ELF-1 (cell line): ENCODE measurements at places on chromosomes 6 and 20.

- no peak for DNase-seq
Observed at GRCh38 chr6:134806180-134806798, 143.6 kb downstream of the ALDH8A1 start.

DNA sequence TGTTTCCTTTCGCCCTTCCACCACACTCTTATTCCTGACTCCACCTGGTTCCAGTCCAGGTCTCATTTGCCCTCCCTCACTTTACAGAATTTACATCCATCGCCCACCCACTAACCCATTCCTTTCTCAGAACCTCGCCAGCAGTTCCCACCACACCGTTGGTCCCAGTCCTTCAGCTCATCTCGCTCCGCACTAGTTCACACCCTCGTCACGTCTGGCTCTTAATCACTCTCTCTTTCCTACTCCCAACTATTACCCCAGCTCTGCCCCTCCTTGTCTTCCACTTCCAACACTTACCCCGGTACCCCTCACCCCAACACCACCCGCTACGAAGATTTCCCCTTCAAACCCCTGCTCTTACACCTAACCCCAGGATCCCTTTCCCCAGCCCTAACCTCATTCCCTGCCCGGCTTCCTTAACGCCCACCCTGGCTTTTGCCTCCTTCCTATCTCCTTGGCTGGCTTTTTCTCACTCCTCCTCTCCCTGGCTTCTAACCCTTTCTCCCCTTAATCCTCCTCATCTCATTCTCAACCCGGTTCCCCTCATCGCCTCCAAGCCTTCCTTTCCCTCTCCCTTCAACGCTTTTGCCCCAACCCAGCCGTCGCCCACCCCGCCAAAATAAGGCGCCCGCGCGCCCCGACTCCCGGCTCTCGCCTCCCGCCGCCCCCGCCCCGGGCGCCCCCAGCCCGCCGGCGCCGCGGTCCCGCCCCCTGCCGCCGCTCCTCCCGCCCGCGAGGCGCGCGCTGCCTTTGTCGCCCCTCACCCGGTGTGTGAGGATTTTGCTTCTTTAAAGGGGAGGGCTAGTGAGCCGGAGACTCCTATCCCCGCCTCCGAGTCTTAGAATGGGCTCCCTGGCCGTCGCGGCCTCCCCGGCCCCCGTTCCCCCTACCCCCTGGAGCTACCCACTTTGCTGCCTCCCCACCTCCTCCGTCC, 542 bp downstream of the USP49 start:
- peak; percentile 39 for DNase-seq

- no peak for DNase-seq
Observed at GRCh38 chr6:45791211-45792168, 224.2 kb downstream of the CLIC5 start.

GRCh38 chr6:112618849-112619248, 271.7 kb downstream of the RFPL4B start:
- no peak for DNase-seq

GRCh38 chr6:116371120-116371917, 572 bp downstream of the DSE start:
- peak; percentile 91 for DNase-seq

DNA sequence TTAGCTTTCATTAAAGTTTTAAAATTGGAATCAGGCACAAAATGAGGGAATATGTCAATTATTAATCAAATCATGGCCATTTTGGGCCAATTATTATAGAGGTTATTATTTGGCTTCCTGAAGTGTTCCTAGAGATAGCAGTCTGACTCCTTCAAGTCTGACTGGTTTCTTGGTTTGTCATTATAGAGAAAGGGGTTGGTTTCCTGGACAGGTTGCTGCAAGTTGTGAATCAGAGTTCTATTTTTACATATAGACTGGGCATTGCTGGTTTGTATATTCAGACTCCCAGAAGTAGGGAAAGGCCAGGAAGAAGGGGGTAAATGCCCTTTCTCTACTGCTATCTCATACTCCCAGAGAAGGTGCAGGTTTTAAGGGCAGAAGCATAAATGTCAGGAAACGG, 121.4 kb upstream of the CEP162 start:
- no peak for DNase-seq

DNA sequence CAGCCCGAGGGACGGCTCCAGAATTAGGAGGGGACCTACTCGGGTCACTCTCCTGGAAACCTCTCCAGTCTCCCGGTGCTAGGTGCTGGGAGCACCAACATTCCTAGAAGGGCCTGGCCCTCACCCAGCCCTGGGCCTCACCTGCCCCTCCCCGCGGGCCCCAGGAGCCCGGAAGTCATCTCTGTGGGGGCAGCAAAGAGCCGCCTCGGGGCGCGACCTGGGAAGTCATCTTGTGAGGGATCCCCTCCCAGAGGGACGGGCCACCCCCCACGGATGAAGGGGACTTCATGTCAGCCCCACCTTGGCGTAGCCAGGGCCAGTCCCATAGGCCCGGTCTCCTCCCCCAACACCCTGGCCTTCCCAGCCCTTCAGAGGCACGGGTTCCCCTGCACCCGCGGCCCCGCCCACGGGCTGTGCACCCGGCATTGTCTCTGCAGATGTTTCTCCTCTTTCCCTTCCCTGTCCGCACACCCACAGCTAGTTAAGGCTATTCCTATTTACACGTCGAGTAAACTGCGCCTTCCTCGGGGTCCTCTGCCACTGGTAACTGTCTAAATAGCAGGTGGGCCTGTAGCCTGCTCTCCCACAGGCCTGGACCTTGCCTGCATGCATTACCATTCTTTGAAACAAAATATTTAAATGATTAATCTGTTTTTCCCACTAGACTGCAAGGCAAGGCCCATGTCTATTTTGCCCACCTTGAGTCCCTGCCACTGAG, 896 bp upstream of the RNASET2 start:
- peak; percentile 25 for DNase-seq

- DNase-seq, result peak; percentile 77
Observed at GRCh38 chr6:31736021-31736767, at the start of gene CLIC1. CLIC1 (minus strand) TSS chr6:31736530; CDS start chr6:31736300, 230 bp downstream.

GRCh38 chr6:125363039-125363823, 61.5 kb upstream of the HDDC2 start:
- peak; percentile 89 for DNase-seq

GRCh38 chr6:52115891-52116604, 28.6 kb upstream of the PKHD1 start:
- DNase-seq, result no peak

DNA sequence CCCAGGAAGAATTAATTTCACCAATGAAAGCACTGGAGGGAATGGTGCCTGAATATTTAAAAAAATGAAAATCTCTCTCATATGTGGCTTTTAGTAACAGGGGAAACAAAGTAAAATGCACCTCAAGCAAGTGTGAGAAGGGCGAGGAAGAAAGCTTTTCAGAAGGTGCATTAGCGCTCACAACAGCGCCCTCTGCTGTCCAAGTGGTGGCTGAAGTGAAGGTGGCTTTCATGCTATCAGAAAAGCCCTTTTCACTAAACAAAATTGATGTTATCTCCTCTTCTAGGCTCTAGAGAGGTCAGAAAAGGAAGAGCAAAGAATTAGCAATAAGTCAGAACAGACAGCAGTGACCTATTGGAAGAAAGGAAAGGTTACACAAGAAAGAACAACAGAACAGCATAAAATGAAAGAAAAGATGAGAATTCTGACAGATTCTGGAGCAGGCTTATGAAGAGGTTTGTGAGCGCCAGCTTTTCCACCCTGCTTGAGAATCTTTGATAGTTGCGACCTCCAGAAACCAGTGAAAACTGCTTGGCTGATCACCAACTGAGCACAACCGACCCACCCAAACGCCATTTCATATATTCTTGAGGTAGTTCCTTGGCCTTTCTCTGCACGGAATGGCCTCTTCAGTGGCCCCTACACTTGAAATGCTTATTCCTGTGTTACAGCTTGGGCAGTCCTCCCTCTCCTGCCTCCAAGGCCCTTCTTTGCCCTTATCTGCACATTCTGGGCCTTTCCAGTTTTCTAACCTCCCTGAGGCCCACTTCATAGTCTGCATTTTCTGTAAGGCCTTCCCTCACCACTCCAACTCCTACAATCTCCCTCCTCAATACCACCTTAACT, 45.3 kb downstream of the SMLR1 start:
- DNase-seq, result peak; percentile 72

DNA sequence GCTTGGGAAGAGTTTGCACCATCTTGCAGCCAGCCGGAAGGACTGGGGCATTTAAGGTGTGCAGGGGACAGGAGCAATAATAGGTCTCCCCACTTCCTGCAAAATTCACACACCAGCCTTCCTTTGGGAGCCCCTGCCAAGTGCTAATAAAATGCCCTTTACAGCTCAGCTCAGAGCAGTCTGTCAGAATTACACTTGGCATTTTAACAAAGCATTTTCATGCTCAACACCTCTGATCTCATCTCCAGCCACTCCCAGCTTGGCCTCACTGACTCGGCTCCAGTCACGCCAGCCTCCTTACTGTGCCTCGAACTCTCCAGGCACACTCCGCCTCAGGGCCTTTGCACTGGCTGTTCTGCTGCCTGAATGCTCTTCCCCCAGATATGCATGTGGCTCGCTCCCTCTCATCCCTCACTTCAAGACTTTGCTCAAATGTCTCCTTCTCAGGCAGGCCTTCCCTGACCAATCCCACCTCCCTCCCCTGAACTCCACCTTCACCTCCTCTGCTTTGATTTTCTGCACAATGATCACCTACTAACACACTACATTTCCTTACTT, 43.7 kb downstream of the GRM4 start:
- DNase-seq, result no peak

- no peak for DNase-seq
Observed at GRCh38 chr20:9478771-9479170, 35.6 kb upstream of the LAMP5 start.

DNA sequence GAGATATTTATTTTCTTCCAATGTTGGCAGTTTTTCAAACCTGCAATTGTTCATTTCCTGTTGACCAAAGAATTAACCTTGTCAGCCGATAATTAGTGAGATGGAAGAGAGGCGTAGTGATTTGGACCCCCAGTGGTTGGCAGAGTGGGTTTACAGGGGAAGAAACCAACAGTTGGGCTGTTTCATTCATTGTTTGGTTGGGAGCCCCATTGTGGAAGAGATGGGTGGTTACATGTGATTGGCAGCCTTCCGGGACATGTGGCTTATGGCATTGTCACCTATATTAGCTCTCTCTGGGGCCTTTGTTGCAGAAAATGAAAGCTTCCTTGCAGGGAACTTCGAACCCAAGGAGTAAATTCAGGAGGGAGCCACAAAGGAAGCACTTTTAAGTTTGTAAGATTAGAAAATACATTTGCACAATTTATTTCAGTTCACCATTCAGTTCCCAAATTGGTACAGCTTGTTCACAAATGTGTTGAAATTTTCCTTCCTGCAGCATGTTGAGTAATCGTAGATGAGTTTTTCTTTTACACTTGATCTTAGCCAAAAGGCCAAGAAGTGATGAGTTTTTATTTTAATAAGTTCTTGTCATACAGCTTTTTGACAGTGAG, 50.3 kb upstream of the CDKAL1 start:
- peak; percentile 24 for DNase-seq

DNA sequence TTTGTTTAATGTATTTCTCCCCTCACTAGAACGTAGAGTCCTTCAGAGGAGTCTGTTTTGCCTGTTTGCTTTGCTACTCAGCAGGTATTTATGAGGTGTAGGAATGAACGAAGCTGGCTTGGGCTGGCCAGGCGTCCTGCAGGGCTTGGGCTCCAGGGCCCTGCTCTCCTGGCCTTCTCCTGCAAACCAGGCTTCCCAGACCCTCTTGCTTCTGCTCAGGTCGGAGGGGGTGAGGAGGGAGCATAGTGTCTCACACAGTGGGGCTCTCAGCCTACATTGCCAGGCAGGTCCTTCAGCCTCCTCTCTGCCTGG, 24.6 kb upstream of the MLN start:
- peak; percentile 62 for DNase-seq

- DNase-seq, result no peak
Observed at GRCh38 chr6:49662892-49663261, 26.2 kb upstream of the RHAG start.

- no peak for DNase-seq
Observed at GRCh38 chr20:33681288-33681687, 4.9 kb downstream of the E2F1 start.

- no peak for DNase-seq
Observed at GRCh38 chr20:33281550-33282146, 1.4 kb upstream of the BPIFB1 start.

- DNase-seq, result no peak
Observed at GRCh38 chr6:167229586-167229985, 61.5 kb upstream of the UNC93A start.

- DNase-seq, result no peak
Observed at GRCh38 chr6:13063300-13063918, 264.9 kb downstream of the TBC1D7 start.

- DNase-seq, result no peak
Observed at GRCh38 chr6:124655866-124656265, 306.4 kb upstream of the RNF217 start.

GRCh38 chr6:137264311-137265075, 45.3 kb upstream of the IFNGR1 start:
- no peak for DNase-seq

- no peak for DNase-seq
Observed at GRCh38 chr6:41288030-41288753, 1.7 kb upstream of the TREM1 start.

GRCh38 chr20:54173653-54174456, at the start of gene CYP24A1:
CYP24A1 (minus strand) TSS chr20:54173986; CDS start chr20:54173579, 407 bp downstream.
- DNase-seq, result peak; percentile 40

DNA sequence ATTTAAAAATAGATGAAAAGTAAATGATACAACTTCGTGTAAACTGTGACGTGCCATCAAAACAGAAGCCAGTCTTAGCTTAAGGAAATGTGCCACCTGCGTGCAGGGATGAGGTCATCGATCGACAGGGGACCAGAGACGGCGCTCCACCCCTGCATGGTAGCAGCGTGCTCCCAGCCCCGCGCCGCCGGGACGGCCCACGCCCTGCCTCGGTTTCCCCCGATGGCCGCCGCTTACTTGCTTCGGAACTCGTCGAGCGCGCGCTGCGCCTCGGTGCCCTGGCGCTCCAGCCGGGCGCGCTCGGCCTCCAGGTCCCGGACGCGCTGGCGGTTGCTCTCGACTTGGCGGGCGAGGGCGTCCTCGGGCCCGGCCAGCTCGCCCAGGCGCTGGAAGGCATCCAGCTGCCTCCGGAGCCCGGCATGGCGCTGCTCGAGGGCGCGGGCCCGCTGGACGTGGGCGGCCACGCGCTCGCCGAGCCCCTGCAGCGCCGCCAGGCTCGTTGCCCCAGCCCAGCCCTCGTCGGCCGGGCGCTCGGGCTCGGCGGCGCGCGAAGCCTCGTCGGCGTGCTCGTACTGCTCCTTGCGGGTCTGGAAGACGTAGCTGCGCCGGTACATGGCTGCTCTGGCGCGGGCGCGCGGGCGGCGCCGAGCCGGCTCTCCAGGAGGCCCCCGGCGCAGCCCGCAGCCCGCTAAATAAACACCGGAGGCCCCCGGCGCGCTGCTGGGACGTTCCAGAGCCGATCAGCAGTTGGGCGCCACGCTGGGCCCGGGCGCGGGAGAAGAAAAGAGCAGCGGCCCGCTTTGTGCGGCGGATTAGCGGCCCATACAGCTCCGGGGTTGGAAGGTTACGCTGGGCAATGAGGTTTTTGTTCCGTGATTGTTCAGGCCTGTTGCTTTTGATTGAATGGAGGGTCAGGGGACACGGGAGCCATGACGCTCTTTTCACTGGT, at the start of gene BFSP1:
TSS of gene BFSP1 (minus strand) at position 664 of the 949 bp plus-strand sequence. CDS start at position 614, 50 bp downstream.
- peak; percentile 89 for DNase-seq

GRCh38 chr6:151111670-151112069, 128.1 kb upstream of the AKAP12 start:
- DNase-seq, result no peak
